Activated T-cell treated with anti-CD3 and anti-CD28 coated beads, Interleukin-2, amount 50 U/mL, for 72 hours (primary cell): ENCODE measurements at places on chromosomes 6 and 20. TPM values are rescaled to one million over a fixed set of nuclear protein-coding genes. Genes with fewer than 3 reads are reported as not detected.
A peak's percentile ranks its signal among the peaks of the same experiment; 100 is the strongest.

The RSPO3 gene
- total RNA-seq, result not detected

The SYCP2 gene
- 11.9 TPM for total RNA-seq

The TMEM200A gene
- total RNA-seq, result 0.67 TPM

The RAD21L1 gene
- 0.21 TPM for total RNA-seq

The R3HDML gene
- total RNA-seq, result not detected

The TRIM15 gene
- 0.84 TPM for total RNA-seq

The ENPP1 gene
- 1.2 TPM for total RNA-seq

The AVP gene
- total RNA-seq, result not detected

GRCh38 chr6:42979523-42980177, 669 bp upstream of the PEX6 start:
- peak overlapping the region; percentile 96 for H3K4me3 ChIP-seq
- peaks cover 53% of the 10 kb centered on the region for H3K4me1 ChIP-seq

DNA sequence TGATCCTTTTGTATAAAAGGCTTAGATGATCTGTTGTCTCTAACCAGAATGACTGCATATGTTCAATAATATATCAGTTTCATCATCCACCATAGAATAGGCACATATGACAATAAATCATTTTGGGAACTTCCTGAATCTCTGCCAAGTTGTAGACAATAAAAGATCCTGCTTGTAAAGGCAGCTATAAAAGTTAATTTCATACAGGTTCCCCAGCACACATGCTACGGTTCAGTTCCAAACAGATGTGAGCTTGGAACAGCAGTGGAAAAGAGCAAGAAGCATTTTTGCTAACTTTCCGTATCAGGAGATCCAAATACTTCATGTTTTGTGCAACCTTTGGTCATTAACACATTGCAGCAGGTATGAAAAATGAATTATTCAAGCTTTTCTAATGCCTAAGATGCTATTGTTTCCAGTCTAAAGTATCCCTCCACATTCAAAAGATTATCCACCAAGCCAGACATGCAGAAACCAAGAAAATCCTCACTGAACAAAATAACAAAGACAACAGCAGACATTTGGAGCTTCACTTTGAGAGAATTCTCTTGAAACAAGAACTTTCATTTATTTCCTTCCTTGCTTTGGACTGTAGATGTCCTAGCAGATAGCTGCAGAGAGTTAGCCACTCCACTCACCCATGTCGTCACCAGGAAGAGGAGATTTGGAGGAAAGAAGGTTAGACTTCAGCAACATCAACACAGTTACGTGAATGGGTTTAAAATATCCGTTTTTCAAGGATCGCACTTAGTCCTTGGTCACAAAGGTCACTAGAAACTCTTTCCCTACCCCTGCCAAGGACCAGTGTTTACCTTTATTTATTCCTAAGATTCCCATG, 453.5 kb upstream of the JARID2 start:
- H3K4me3 ChIP-seq, result no peak overlapping the region
- H3K27me3 ChIP-seq, result peaks cover under 1% of the 10 kb centered on the region
- peaks cover 46% of the 10 kb centered on the region for H3K4me1 ChIP-seq
- H3K27ac ChIP-seq, result no peak overlapping the region
- DNase-seq, result no peak

- no peaks in the 10 kb centered on the region for H3K27me3 ChIP-seq
- H3K4me3 ChIP-seq, result no peak overlapping the region
- no peak overlapping the region for H3K27ac ChIP-seq
Observed at GRCh38 chr6:42075159-42075838, 25.0 kb downstream of the TAF8 start.

- no peak for DNase-seq
- peaks cover 61% of the 10 kb centered on the region for H3K4me1 ChIP-seq
- no peaks in the 10 kb centered on the region for H3K27me3 ChIP-seq
- H3K4me3 ChIP-seq, result no peak overlapping the region
- H3K36me3 ChIP-seq, result peaks cover 29% of the 10 kb centered on the region
Observed at GRCh38 chr6:125812394-125813292, 21.9 kb downstream of the NCOA7 start.

GRCh38 chr6:143490775-143491174, 20.7 kb downstream of the FUCA2 start:
- no peaks in the 10 kb centered on the region for H3K27me3 ChIP-seq
- peaks cover 1% of the 10 kb centered on the region for H3K36me3 ChIP-seq
- no peak overlapping the region for H3K4me3 ChIP-seq
- H3K27ac ChIP-seq, result no peak overlapping the region
- no peak for DNase-seq

DNA sequence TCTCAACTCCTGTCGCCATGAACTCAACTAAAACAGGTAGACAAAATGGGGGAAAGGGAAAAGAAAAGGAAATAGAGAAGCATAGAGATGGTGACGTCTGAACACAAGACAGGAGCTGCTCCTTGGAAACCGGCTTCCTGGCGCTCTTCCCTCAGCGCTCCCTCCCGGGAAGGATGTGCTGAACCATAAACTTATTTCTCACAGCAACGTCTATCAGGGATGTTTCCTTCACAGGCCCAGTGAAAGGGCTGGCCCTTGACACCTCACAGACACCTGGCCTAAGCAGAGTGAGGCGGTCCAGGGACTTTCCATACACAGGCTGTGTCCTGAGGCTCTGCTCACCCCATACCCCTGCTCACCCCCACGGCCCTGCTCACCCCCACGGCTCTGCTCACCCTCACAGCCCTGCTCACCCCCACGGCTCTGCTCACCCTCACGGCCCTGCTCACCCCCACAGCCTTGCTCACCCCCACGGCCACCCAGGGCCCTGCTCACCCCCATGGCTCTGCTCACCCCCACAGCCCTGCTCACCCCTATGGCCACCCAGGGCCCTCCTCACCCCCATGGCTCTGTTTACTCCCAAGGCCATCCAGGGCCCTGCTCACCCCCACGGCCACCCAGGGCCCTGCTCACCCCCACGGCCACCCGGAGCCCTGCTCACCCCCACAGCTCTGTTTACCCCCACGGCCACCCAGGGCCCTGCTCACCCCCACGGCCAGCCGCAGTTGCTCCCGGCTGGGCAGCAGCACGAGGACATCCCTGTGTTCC, 653 bp downstream of the FRMD1 start:
- H3K27me3 ChIP-seq, result no peaks in the 10 kb centered on the region
- no peaks in the 10 kb centered on the region for H3K4me1 ChIP-seq
- no peak for DNase-seq
- no peak overlapping the region for H3K4me3 ChIP-seq

DNA sequence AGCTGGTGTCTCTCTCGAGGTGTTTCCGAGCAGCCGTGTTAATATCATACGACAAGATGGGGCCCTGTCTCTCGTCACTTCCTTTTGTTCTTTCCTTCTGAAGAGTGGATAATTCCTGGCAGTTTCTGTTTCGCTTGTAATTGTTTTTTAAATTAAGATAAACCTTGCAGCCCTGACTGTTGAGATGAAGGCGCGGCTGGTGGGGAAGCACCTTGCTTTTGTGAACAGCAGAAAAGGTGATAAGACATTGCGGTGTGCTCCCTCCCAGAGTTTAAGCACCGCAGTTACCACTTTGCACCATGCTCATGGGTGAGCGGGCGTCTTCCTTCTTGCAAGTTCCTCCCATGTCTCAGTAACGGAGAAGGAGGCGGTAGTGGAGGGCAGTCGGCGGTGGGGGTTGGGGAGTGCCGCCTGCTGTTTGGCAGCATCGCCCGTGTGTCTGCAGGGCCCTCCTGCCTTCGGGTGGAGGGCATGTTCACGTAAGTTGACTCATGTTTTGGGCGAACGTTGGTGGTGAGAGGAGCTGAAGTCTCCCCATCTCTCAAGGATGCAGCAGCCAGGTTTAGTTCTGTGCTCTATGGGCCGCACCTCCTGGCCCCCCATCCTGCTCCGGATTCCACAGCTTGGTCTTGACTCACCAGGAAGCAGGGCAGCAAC, 345.9 kb downstream of the TAF4 start:
- H3K27ac ChIP-seq, result peak overlapping the region; percentile 81
- peak overlapping the region; percentile 74 for H3K4me3 ChIP-seq
- H3K27me3 ChIP-seq, result no peaks in the 10 kb centered on the region
- peaks cover 15% of the 10 kb centered on the region for H3K4me1 ChIP-seq
